ENCODE measurements at places on chromosomes 12 and 14. TPM values are rescaled to one million over a fixed set of nuclear protein-coding genes. Genes with fewer than 3 reads are reported as not detected.

The RPGRIP1 gene
- not detected for total RNA-seq

GRCh38 chr12:56572288-56572687, 50.7 kb downstream of the RBMS2 start:
- no peak for DNase-seq

DNA sequence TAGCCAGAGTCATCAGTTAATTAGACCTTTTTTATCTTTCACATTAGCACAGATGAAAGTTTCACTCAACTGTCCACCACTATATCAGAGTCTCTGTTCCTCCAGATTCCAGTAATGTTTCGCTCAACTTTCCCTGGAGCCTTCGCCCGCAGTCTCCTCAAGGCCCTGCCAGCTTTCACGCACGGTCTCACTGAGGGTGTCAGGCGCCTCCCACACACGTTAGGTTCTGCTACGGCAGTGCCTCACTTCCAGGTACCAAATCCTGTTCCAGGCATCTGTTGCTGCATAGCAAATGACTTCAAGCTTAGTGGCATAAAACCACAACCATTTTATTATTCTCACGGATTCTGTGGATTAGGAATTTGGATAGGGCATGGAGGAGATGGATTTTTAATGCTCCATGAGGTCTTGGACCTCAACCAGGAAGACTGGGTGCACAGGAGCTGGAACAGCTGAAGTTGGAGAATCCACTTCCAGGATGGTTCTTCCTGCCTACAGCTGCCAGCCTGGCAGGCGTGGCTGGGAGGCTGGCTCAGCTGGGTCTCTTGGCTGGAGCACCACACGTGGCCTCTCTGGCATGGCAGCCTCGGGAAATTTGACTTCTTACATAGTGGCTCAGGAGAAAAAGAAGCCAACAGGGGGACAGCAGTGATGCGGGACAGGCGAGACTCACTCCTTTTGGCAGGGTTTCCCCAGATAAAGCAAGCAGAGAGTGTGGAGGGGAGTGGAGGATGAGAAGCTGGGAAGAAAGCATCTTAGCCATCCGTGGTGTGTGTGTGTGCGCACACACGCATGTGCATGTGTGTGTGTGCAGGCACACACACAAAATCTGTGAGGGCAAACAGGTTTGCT, 21.3 kb upstream of the BCDIN3D start:
- no peak for DNase-seq

The MYF6 gene
- total RNA-seq = not detected

DNA sequence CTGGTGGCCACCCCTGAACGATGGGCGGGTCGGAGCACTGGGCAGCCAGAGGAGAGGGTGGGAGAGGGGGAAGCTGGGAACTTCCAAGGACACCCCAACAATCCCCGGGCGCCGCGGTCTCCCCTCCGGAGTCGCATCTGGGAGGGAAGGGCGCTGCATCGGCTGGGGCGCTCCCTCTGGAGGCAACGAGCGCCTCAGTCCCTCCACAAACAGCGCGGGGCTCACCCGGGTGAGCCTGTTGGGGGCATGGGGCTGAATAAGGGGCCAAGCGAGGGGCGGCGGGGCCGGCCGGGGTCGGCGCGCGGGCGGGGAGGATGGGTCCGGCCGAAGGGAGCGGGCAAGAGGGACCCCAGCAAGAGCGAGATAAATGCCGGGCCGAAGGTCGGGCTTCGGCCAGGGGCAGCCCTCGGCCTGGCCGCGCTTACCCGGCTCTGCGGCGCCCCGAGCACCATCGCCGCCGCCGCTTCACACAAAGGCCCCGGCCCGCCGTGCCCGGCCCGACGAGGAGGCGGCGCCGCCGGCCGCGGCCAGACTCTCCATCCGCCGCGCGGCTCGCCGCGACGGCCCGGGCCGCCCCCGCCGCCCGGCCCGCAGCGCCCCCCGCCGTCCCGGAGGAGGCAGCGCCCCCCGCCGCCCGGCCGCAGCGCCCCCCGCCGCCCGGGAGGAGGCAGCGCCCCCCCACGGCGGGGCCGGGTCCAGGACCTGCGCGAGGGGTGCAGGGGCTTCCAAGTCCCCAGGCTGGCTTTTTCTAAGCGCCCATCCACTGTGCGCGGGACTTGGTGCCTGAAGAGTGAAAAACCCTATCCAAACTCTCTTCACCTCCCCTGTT, at the start of gene ZBTB39:
ZBTB39 (minus strand) TSS at position 567 of the 829 bp plus-strand sequence. CDS start 1,629 bp downstream, outside the sequence.
- DNase-seq = peak; percentile 65

DNA sequence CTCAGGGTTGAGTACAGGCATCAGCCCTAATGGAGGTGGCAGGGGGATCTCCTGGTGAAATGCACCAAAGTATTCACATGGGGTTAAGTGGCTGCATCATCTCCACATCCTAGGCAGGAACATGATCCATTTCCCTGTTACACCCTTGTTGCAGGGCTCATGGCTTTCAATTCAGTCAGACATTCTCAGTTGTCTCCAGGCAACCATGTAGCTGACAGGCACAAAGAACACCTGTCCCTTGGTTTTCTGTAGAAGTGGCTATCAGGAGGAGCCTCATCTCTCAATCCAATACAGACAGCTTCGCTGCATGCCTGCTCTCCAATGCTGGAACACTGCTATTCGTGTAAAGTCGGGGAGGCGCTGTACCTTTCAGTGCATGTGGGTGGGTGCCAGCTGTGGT, 299.0 kb upstream of the FOXG1 start:
- no peak for DNase-seq

DNA sequence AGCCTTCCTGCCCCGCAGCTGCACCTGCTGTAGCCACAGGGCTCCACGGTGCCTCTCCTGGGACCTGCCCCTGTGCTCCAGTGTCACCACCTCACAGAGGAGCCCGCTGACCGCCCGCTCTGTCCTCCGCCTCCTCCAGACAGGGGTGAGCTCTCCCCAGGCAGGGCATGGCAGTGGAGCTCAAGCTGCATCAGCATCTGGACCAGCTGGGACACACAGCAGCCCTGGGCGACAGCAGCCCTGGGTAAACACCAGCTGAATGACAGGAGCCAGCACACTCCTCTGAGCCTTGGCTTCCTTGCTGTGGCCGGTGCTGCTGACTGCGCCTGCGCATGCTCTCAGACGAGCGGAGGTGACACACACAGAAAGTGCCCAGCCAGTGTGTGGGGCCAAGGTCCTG, 22.0 kb downstream of the CHGA start:
- DNase-seq = no peak

DNA sequence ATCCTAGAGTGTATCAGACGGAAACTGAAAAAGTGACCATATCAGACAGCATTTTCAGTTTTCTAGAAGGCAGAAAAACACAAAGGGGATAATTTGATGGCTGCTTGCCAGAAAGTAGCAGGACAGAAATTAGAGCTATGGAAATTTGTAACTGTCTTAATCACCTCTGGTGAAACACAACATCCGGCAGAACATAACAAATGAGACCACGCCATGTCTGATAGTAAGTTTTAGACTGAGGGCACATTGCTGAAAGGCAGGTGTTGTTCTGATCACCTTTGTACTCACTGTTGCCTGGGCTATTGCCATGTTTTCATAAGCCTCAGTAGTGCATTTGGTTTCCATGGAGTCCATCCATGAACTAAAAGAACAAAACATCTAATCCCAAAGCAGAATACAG, 290.3 kb downstream of the PAWR start:
- no peak for DNase-seq

The KERA gene
- not detected for total RNA-seq

The CFAP54 gene
- total RNA-seq = 0.45 TPM

The FSCB gene
- total RNA-seq = not detected

- no peak for DNase-seq
Measured at GRCh38 chr12:54622463-54623183, 12.1 kb downstream of the LACRT start.

The OLR1 gene
- not detected for total RNA-seq

The TPPP2 gene
- not detected for total RNA-seq

The SLC5A8 gene
- total RNA-seq = not detected

GRCh38 chr12:18343708-18344107, 82.4 kb downstream of the PIK3C2G start:
- no peak for DNase-seq
